Fibroblast of lung (primary cell): ENCODE measurements at places on chromosomes 2 and 18.

- no peak for DNase-seq
Observed at GRCh38 chr2:231212329-231212845, 14.0 kb downstream of the ARMC9 start.

DNA sequence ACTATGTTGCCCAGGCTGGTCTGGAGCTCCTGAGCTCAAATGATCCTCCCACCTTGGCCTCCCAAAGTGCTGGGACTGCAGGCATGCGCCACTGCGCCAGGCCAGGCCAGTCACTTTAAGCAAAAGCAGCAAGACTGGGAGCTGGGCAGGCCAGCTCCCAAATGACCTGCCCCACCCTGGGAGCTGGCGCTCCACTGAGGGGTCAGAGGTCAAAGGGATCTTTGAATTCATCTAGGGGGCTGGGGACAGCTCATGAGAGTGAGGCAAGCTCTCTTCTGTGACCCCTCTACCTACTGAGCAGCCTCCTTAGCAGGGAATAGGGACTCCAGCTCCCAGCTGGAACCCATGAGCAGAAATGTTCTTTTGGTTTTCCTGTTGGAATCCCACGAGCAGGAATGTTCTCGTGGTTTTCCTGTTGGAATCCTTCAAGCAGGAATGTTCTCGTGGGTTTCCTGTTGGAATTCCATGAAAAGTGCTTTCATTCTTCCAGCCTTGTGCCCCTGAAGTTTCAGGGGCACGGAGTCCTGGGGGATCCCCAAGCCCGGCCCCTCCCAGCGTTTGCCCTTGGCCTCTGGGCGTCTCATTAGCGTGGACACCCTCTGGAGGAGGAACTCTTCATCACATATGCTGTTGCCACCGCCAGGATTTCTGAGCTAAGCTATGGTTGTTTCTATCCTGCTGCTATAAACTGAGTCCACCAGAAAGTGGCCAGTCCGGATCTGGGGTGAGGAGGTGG is 162.0 kb upstream of the HAAO start:
- peak; percentile 71 for DNase-seq

DNA sequence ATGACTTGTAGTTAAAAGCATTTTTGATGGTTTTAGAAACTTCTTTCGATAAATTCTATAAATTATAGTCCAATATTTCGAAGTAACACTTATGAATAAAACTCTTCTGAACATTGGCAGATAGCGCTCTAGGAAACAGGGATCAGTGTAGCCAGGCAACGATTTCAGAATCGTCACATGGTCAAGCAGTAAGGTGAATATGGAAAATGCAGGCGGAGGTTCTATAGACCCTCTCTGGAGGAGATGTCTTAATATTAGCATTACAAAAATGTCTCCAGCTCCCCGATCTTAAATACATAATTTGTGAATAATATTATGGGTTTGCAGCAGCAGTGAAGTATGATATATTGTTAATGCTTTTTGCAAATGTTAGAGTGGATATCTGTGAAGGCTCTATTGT is 310.3 kb downstream of the SS18 start:
- no peak for DNase-seq

GRCh38 chr2:232681527-232681926 is 15.6 kb upstream of the GIGYF2 start:
- no peak for DNase-seq

DNA sequence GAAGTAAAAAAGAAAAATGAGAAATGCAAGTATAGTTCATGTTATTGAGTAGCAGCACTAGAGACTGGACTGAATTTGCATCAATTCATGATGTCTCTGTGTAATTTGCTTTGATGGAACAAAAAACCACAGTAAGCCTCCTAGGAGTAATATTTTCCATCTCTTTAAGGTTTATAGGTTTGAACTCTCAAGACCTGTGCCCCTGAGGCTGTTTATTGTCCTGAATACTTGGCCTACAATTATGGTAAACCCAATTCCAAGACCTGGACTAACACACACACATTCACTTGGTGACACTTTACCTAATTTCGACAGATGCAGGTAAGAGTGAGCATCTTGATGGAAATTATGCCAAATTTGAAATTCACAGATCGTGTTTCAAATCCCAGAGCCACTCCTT is 71.8 kb upstream of the ZNF521 start:
- DNase-seq: no peak

- peak; percentile 64 for DNase-seq
Observed at GRCh38 chr2:101972621-101973434, 18.9 kb upstream of the IL1R2 start.

- DNase-seq: no peak
Observed at GRCh38 chr18:36130039-36130831, 536 bp downstream of the ELP2 start.

DNA sequence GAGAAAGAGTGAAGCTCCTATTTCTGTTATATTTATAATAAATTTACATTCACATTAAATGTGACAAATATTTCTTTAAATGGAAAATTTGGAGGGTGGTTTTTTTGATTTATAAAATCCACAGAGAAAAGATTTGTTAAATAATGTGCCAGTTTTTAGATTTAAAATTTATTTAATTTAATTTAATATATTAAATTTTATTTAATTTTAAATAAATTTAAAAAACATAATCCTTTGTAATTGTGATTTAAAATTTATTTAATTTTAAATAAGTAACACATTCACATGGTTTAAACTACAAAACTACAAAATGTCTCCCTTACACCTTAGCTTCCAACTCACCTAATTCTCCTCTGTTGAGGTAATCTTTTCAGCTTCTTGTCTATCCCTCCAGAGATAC is 123.3 kb downstream of the UBE2E3 start:
- DNase-seq: no peak

GRCh38 chr2:220227266-220227920 is 600.0 kb downstream of the SLC4A3 start:
- peak; percentile 86 for DNase-seq

DNA sequence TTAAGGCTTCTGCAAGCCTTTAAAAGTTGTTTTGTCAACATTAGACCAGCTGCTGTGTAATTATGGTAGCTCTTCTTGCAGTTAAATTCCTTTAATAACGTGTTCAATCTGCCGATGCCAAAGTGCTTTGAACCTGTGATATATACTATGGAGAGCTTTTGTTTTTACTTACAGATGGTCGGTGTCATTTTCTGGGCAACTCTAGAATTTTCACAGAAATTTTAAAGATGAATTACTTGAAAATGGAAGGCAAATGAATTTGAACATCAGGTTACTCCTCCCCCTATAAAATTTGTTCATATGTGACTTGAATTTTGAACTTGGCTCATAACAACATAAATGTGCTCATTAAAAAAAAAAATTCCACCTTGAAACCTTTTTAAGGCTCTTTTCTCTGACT is 23.0 kb downstream of the LYPD6 start:
- DNase-seq: no peak

GRCh38 chr2:5692561-5693286 is 540 bp downstream of the SOX11 start:
- peak; percentile 72 for DNase-seq

DNA sequence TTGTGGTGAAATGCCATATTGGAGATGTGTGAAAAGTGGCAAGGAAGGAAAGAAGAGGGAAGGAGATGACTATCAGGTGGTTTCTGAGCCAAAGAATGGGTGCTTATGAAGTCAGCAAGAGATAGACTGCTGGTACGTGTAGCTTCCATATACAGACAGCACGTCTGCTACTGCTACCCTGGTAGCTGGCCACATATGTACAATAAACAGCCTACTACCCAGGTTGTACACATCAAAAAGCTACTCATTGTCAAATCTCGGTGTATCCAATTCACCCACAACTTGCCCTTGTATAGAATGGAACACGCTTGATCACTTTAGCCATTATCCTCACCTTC is 761.8 kb downstream of the LRRTM4 start:
- no peak for DNase-seq

GRCh38 chr2:182577816-182578215 is 138.2 kb upstream of the DNAJC10 start:
- no peak for DNase-seq

DNA sequence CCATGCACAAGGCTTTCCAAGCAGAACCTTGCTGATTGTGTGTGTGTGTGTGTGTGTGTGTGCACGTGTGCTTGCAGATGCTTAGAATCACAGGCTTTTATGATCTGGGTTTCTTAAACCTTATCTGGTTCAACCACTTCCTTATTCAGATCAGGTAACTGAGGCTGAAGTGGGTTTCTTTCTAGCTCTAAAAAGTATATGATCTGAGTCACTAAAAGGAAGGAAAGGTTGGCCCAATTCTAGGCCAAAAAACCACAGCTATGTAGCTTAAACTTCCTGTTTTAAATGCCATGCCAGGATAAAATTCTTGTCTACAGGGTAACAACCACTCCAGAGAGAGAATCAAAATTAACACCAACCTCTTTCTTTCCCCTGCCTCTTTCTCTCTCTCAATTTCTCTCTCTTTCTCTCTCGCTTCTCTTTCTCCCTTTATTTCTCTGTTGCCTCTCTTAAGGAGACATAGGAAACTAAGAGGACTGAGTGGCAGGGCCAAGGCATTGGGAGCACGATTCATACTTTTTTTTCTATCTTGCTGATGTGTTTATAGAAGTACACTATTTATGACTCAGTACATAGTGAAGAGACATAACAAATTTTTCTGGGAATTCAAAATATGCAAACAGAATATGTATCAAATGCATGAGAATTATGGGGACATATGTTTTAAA is 140.3 kb downstream of the TRIB2 start:
- peak; percentile 95 for DNase-seq

- peak; percentile 63 for DNase-seq
Observed at GRCh38 chr18:39274535-39274934, 1708.9 kb upstream of the CELF4 start.

- DNase-seq: no peak
Observed at GRCh38 chr2:173229086-173229485, 125.6 kb upstream of the CDCA7 start.

DNA sequence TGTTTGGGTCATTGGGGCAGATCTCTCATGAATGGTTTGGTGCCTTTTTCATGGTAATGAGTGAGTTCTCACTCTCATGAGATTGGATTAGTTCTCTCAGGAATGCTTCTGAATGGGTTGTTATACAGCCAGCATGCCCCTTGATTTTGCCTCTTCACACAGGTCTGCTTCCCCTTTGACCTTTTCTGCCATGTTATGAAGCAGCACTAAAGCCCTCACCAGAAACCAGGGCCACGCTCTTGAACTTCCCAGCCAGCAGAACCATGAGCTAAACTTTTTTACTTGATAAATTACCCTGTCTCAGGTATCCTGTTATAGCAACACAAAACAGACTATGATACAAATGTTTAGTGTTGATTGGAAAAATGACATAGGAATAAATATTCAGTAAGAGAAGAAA is 57.3 kb downstream of the ICA1L start:
- DNase-seq: no peak

- no peak for DNase-seq
Observed at GRCh38 chr2:45833968-45834344, 182.5 kb downstream of the PRKCE start.

DNA sequence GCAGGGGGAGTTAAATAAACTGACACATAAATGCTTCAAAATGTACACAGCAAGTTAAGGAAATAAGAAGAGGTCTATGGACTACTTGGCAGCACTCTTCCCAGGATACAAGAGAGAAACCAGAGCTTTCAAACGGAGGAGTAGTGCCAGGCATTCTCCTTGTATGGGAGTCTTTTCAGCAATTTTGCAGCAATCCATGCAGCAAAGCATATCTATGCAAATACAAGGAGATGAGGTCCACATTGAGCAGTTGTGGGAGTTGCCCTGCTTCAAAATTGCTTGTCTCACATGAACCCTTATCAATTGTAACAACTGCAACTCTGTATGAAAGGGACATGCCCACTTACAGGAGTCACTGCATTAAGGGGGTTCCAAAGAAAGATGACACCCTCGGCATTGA is 37.8 kb downstream of the SCN9A start:
- no peak for DNase-seq

DNA sequence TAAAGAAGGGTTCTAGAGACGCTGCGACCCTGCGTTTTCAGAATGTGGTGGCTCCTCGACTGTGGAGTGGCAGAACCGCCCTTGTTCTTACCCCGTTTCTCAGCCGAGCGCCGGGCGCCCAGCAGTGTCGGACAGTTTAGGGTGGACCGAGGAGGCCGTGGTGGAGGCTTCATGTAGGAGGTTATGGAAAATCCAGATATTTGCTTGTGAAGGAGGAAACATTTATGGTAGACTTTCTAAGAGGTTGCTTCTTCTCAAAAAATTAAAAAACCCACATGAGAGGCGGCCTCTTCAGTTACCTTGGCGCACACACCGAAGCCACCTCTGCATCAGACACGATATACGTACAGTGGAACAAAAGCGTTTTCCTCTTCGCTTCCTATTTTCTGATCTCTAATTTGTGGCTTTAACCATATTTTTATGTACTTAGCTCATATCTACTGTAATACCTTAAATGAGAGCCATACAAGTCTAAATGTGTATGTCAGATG is 120.8 kb downstream of the NFATC1 start:
- no peak for DNase-seq

DNA sequence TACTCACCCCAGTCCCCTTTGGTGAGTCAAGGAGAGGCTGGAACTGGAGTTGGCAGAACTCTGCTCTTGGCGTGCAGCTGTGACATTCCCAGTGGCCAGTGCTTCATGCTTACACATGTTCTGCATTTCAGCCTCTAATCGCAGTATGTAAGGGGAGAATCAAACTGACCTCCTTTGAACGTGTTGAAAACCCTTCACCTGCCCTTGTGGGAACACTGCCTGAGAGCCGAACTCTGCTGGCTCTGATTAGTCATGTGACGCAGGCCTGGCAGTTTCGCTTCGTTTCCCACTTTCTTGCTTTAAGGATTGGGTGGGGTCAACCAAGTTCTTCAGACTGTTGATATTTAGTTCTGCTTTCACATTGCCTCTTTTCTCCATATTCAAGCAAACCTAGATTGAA is 173.8 kb upstream of the BCL2L11 start:
- DNase-seq: no peak

DNA sequence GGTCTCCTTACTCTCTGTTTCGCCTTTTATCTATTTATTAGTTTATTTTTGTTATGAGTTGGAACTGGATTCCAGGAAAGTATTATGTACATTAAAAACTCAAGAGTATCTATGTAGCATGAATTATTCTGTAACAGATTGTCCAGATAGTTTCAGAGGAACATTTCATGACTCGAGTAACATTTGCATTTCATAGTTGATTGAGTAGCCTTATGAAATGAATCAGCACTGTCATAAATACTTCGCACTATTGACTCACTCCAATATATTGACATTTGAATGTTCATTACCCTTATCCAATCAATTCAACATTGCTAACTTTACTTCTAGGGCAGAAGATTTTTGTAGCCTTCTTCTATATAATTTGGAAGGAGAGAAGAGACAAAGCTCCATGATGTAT is 11.3 kb upstream of the VRK2 start:
- DNase-seq: no peak

DNA sequence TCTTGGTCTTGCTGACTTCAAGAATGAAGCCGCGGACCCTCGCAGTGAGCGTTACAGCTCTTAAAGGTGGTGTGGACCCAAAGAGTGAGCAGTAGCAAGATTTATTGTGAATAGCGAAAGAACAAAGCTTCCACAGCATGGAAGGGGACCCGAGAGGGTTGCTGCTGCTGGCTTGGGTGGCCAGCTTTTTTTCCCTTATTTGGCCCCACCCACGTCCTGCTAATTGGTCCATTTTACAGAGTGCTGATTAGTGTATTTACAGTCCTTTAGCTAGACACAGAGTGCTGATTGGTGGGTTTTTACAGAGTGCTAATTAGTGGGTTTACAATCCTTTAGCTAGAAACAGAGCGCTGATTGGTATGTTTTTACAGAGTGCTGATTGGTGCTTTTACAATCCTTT is 88.0 kb upstream of the LTBP1 start:
- no peak for DNase-seq

- DNase-seq: peak; percentile 39
Observed at GRCh38 chr2:18118703-18119102, 240.2 kb downstream of the KCNS3 start.
